Hepatocyte (in vitro differentiated cells): ENCODE measurements at places on chromosomes 7 and 10. TPM values are rescaled to one million over a fixed set of nuclear protein-coding genes. Genes with fewer than 3 reads are reported as not detected.

- no peaks in the 10 kb centered on the region for H3K4me1 ChIP-seq
- no peak overlapping the region for H3K27ac ChIP-seq
- H3K36me3 ChIP-seq: no peaks in the 10 kb centered on the region
- H3K27me3 ChIP-seq: no peaks in the 10 kb centered on the region
Observed at GRCh38 chr10:102001435-102002068, 54.4 kb downstream of the ARMH3 start.

GRCh38 chr7:73606801-73607691 lies 17.3 kb downstream of the MLXIPL start:
- H3K36me3 ChIP-seq: no peaks in the 10 kb centered on the region
- H3K4me3 ChIP-seq: no peak overlapping the region

Gene IL2RA
- not detected in 2 replicates for total RNA-seq

Gene TUBAL3
- 1.0 and 1.7 TPM in 2 replicates for total RNA-seq
